ENCODE measurements at places on chromosomes 7 and 10.

DNA sequence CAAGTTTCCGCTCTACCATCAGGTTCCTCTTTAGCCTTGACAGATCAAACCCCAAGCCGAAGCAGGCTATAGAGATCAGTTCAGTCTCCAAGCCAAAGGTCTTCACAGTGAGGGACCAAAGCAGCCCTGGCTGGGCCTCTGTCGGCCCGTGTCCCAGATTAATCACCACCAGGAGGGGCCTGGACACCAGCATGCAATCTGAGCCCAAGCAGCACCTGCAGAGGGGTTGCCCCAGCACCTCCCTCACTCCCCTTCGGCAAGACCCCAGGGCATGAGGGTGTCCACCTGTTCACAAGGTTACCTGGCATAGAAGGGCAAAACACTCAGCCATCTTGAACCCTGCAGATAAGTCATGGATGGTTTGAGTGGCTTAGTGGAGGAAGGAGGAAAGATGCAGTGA, 36.0 kb downstream of the FBXW4 start:
- no peak for DNase-seq

DNA sequence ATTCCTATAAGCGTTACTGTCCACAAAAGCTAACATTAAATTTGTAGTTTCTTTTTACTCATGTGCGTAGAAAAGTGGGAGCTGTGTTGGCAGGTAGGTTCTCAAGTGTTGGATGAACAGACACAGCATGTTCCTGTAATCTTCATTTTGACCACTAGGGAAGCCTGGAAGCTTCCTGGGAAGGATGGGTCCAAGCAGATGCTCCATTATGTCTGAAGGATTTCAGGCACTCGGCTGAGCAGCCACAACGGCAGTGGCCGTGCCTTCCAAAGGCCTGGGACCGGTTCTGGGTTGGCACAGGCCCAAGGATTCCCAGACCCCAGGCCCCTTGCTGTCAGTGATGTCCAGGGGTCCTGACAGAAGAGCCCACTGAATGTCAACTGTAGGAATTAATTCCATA, 386.3 kb downstream of the TNS3 start:
- no peak for DNase-seq

GRCh38 chr10:29026065-29026797, 262.6 kb upstream of the LYZL1 start:
- no peak for DNase-seq

GRCh38 chr7:41104631-41105030, 598.3 kb downstream of the INHBA start:
- no peak for DNase-seq

- DNase-seq = no peak
Measured at GRCh38 chr7:126533715-126534114, 719.0 kb downstream of the GRM8 start.

DNA sequence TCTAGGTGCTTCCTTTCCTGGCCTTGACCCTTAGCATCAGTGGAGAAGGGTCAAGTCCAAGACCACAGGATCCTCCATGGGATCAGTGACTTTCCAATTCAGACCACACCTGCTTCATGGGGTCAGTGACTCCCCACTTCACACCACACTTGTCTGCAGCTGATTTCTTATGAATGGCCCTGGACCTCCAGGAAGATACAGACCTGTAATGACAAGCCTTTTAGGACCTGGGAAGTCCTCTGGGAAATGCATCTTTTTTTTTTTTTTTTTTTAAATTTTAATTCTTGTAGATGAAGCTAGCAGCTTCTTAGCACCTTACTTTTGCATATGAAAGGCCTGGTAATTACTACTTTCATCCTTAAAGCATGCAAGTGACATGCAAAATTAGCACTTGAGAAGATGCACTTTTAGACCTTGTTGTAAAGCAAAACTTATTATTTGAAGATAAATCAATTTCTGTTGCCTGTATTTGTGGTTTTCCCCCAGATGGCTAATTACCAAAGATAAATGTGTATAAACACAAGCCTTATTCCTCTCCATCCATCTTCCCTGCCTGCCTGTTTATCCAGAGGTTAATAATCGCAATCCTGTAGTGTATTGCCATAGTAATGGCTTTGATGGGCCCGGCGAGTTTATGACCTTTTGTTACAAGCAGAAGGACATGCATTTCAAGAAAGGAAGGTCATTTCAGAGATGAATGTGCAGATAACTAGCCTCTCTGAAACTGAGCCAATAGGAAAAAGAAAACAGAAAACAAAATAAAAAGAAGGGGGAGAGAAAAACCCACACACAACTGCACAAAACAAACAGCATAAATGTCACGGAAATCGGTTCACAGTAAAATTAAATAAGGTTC, 1018.7 kb downstream of the TYW1 start:
- no peak for DNase-seq

GRCh38 chr10:129785536-129785981, 178.5 kb downstream of the EBF3 start:
- no peak for DNase-seq

- no peak for DNase-seq
Measured at GRCh38 chr7:113918946-113919345, at the start of gene PPP1R3A. PPP1R3A (minus strand) TSS chr7:113919009; CDS start chr7:113918996, 13 bp downstream.

DNA sequence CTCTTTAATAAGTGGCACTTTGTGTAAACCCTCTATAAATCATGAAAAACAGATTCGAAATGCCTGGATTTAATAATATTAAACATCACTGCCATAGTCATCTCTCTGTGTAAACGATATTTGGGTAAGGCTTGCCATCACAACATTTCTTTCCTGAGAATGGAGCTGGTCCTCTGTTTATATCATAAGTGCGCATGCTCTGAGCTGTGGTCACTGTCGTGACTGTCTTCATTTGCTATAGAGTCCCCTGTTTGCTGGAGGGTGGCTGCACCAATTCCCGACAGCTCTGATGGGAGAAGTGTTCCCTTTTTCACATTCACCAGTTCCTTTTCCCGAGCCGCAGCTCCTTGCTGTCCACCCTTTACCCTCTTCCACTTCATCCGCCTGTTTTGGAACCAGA, 50.4 kb upstream of the AGMO start:
- DNase-seq = no peak

GRCh38 chr7:129436335-129436923, 2.2 kb downstream of the STRIP2 start:
- DNase-seq = no peak

GRCh38 chr10:49471532-49471931, 67.4 kb downstream of the ERCC6 start:
- no peak for DNase-seq

DNA sequence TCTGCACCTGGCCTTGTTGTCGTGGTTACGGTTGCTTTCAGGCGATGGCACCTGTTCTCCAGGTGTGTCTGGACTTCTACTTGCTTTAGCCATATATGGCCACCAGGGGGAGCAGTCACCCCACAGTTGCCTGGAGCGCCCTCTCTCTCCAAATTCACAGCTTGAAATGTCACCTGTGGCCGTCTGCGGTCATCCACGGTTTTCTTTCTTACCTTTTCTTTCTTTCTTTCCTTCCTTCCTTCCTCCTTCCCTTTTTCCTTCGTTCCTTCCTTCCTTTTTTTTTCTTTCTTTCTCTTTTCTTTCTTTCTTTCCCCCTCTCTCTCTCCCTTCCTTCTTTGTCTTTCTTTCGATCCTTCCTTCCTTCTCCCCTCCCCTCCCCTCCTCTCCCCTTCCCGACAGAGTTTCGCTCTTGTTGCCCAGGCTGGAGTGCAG, 150.5 kb upstream of the VKORC1L1 start:
- DNase-seq = peak; percentile 66

GRCh38 chr10:110747609-110748464, 103.7 kb downstream of the RBM20 start:
- DNase-seq = no peak

GRCh38 chr10:77507291-77507880, 130.2 kb downstream of the KCNMA1 start:
- DNase-seq = no peak

DNA sequence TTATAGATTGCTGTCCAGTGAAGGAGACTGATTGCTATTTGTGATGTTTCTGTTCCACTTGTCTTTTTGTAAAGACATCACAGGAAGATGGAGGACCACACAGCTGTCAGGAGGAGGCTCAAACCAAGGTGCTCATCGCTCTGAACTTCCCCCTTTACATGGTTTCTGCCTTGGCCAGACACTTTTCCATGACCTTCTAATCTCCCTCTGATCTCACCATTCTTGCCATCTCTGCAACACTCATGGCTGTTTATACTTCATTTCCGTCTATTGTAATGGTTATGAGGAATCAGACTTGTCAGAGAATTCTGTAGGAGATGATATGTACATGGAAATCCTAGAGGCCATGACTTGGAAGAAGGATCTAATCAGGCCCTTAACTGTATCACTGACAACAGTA, 1.7 kb upstream of the TAS2R5 start:
- no peak for DNase-seq

DNA sequence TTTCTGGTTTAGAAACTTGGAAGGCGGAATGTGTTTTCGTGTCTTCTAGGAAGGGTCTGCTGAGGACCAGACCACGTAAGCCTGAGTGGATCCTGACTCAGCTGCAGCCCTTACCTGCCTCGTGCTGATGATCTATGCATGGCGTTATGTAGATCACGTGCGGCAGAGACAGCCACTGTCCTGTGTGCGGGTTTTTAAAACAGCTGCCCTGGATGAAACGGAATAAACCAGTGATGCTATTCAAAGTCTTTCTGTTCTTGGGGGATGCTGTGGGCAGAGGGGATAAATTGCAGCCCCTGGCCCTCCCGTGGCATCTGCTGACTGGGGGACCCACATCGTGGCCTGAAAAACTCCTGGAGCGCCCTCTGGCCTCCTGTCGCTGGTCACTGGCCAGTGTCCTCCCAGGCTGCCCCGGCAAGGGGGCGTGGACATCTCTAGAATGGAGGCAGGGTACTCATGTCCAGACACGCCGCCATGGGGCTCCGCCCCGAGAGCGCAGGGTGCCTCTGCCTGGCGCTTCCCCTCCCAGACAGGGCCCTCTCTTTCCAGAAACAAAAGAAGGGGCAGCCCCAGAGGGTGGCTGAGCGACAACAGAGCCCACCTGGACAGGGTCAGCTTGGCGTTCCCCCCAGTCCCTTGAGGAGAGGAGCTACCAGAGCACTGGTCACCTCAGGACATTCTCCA, 13.2 kb downstream of the ALKBH4 start:
- DNase-seq = no peak

Measured in mucosa of gallbladder (tissue), 1 donor.